ENCODE measurements at places on chromosomes 11 and 22. TPM values are rescaled to one million over a fixed set of nuclear protein-coding genes. Genes with fewer than 3 reads are reported as not detected.

The CABP4 gene
- 7.5 TPM for total RNA-seq

The MFRP gene
- total RNA-seq: not detected

The KRTAP5-2 gene
- total RNA-seq: not detected

GRCh38 chr11:17208257-17208999 lies 642 bp upstream of the PIK3C2A start:
- H3K36me3 ChIP-seq: peaks cover 3% of the 10 kb centered on the region
- H3K27me3 ChIP-seq: no peaks in the 10 kb centered on the region
- H3K27ac ChIP-seq: peak overlapping the region; percentile 88
- H3K4me3 ChIP-seq: peak overlapping the region; percentile 95
- no peak for DNase-seq

DNA sequence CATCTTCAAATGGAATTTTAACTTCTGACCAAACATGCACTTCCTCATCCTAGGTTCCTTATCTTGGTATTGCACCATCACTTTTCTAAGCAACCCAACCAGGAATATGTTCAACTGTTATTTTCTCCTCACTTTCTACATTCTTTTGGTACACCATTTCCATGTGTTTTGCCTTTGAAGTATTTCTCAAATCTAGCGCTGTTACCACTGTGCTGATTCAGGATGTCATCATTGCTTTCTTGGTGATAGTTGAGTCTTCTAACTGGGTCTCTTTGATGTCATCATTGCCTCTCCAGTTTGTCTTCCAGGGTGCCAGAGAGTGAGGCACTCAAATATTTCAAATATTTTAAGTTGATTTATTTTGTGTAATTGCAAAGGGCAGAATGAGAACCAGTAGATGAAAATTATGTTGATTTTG lies 47.5 kb downstream of the HORMAD2 start:
- H3K27me3 ChIP-seq: no peaks in the 10 kb centered on the region
- H3K27ac ChIP-seq: no peak overlapping the region
- H3K4me1 ChIP-seq: no peaks in the 10 kb centered on the region
- DNase-seq: no peak

DNA sequence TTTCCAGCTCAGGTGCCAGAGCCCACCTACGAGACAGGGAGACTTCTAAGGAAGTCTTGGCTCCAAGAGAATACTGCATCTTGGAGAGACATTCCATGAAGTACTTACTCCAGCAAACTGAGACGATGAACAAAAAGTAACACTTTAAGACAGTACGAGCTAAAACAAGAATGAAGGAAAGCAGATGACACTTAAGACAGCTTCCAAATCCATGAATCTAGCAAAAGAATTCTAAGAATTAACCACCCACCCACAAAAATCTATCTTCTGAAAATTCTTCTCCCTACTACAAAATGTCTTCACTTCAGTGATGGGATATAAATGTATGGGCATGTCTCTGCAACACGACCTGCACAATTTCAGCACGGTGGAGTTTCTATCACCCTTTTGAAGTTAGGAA lies 132.9 kb downstream of the C11orf58 start:
- DNase-seq: no peak
- H3K27me3 ChIP-seq: no peaks in the 10 kb centered on the region
- H3K4me1 ChIP-seq: no peaks in the 10 kb centered on the region
- no peaks in the 10 kb centered on the region for H3K36me3 ChIP-seq
- H3K4me3 ChIP-seq: no peak overlapping the region

DNA sequence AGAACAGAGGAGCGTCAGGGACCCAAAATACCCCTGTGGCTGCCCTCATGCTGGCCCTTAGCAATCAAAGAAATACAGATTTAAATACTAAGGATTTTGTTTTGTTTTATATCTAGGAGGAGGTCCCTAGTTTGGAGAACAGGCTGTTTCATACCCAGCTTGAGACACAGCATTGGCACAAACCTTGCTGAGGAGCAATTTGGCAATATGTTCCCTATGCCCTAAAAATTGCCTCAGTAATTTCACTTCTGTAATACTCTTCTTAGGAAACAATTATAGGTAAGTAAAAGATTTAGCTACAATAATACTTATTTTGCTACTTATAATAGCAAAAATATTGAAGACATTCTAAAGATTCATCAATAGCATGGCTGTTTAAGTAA lies 37.0 kb downstream of the TSKU start:
- no peak overlapping the region for H3K27ac ChIP-seq
- DNase-seq: no peak
- H3K27me3 ChIP-seq: peaks cover 4% of the 10 kb centered on the region

DNA sequence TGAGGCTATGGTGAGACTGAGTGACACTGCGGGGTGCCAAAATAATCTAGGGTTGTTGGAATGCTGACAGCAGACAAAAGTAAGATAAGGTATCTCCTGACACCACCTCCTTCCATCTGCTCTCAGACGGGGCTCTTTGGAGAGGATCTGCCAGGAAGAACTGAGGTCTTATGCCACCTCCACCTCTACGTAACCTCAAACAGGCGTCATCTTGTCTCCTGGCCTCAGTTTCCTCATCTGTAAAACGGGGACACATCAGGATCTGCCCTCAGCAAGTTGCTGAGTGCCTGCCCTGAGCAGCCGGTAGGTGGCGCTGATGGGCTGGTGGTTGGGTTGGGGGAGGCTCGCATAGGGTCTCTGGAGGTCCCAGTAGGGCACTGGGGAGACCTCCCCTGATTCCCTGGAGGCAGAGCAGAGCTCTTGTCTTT lies 1.7 kb upstream of the MYEOV start:
- no peak overlapping the region for H3K4me3 ChIP-seq
- no peaks in the 10 kb centered on the region for H3K36me3 ChIP-seq
- H3K4me1 ChIP-seq: peaks cover 49% of the 10 kb centered on the region
- no peaks in the 10 kb centered on the region for H3K27me3 ChIP-seq

GRCh38 chr11:122981388-122982264 lies at the start of gene BSX:
Gene BSX (minus strand): TSS chr11:122981834. CDS start chr11:122981671, 163 bp downstream.
- no peaks in the 10 kb centered on the region for H3K36me3 ChIP-seq
- H3K27ac ChIP-seq: no peak within 1 kb of the TSS
- H3K4me3 ChIP-seq: no peak within 1 kb of the TSS
- H3K4me1 ChIP-seq: peaks cover 37% of the 10 kb centered on the region
- peak; percentile 41 for DNase-seq

Data from CD4-positive, alpha-beta T cell (primary cell).